Renal pelvis (tissue), 12 donors: ENCODE measurements at places on chromosomes 11 and 22. TPM values are rescaled to one million over a fixed set of nuclear protein-coding genes. Genes with fewer than 3 reads are reported as not detected.

NUP160 gene
- polyA plus RNA-seq = 70.0 TPM

DNA sequence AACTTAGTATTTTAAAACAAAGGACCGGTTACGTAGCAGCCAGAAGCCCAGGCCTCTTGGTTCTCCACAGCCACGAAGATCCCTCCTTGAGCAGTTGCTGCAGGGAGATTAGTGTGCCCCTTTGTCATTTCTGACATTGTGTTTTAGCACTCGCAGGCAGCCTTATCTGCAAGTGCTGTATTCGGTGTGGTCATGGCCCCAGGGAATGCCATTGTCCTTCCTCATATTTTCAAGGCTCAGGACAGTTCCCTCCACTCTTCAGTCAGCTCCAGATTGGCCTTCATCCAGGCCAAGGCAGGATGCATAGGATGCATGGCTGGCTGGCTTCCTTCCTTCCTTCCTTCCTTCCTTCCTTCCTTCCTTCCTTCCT is 88.5 kb downstream of the ZBTB16 start:
- no peak for DNase-seq

DNA sequence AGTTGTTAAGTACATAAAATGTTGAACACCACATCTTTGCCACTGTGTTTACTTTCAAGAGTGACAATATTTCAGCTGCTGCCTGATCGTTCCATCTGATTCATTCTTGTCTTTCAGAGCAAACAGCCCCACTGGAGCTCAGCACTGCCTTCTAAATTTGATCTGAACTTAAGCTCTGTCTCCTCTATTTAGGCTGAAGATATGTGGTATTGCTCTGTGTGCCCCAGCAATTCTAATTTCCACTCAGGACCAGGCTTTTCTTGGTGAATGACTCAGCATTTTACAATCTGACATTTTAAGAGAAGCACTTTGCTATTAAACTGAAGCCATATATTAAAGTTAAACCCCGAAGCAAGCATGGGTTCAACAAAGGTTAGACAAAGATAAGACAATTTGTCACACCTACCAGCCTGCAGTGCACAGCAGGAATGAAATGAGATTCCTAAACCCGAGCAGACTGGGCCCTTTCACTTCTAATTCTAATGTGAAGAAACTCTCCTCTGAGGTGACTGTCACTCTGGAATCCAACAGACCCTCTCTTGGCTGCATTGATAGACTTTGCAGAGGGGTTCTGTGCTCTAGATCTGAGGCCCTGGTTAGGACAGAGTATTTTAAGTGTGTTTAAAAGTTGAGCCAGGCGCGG is 41.7 kb upstream of the PLET1 start:
- DNase-seq = no peak

OR52A5 gene
- not detected for polyA plus RNA-seq

- no peak for DNase-seq
These were observed 8.1 kb downstream of the ARHGAP8 start for GRCh38 chr22:44760476-44760875.

DNA sequence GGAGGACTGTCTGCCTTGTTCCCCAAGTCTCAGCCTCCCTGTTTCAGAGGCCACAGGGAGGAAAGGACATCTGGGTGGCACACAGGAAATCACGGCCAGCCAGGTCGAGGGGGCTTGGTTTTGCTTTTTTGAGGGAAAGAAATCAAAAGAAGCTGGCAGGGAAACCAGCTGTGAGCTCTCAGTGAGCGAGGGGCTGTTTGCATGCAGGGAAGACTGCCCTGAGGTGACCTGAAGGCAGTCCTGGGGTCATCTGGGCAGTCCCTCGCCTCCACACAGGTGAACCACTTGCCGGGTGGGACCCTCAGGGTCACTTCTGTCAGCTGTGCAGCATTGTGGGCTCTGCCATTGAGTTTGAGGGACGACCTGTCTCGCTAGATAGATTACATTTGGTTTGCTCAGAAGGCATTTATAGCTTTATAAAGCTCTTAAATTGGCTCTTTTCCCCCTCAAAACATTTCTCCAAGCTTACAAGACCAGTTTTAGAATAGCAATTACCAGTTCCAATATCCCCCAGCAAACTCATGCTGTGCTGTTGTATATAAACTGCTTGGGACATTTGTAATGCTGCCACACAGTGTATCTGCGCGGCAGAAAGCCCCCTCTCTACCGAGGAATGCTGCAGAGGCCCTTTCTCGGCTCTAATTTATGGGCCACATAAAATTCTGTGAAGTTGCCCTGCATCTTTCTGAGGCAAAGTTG is 28.3 kb downstream of the PKNOX2 start:
- no peak for DNase-seq

DNA sequence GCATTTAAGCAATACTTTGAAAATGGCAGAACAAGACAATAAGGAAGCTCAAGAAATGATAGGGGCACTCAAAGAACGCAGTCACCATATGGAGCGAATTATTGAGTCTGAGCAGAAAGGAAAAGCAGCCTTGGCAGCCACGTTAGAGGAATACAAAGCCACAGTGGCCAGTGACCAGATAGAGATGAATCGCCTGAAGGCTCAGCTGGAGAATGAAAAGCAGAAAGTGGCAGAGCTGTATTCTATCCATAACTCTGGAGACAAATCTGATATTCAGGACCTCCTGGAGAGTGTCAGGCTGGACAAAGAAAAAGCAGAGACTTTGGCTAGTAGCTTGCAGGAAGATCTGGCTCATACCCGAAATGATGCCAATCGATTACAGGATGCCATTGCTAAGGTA is 51.9 kb downstream of the SPECC1L start:
- DNase-seq = no peak

- no peak for DNase-seq
These were observed 35.4 kb upstream of the CD44 start for GRCh38 chr11:35103366-35104208.

AGBL2 gene
- polyA plus RNA-seq = 13.1 TPM

LSP1 gene
- polyA plus RNA-seq = 7.2 TPM

CADM1 gene
- 132 TPM for polyA plus RNA-seq

GRCh38 chr11:86066033-86066432 is 2.9 kb downstream of the PICALM start:
- no peak for DNase-seq

XKR3 gene
- not detected for polyA plus RNA-seq

GRCh38 chr11:2928605-2929530 is at the start of gene PHLDA2:
Gene PHLDA2, minus strand, starts transcription at chr11:2929420. Its CDS starts 56 bp downstream, at chr11:2929364.
- DNase-seq = no peak

GRCh38 chr11:110513846-110514437 is 84.2 kb downstream of the FDX1 start:
- no peak for DNase-seq

OR52I2 gene
- not detected for polyA plus RNA-seq

DNA sequence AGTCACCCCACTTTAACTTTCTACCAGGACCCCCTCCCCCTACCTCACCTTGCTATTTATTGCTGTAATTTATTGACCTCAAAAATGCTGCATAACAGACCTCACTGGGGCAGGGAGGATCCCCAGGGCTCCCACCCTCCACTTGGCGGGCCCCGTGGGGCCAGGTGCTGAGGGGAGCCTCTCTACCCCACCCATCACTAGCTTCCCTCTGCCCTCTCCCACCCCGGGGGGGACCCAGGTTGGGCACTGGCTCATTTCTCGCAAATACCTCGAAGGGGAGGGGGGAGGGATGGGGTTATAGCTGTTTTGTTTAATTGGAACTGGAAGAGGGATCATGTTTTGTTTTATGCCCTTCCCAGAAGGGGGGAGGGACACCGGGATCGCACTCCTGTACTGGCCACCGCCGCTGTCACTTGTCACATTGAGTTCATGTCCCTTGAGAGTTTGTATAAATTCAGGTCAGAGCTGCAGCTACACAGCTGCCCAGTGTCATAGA is 16.3 kb upstream of the TMEM191C start:
- DNase-seq = no peak

CENPM gene
- polyA plus RNA-seq = 13.8 TPM

VSTM5 gene
- 1.4 TPM for polyA plus RNA-seq

GNAZ gene
- polyA plus RNA-seq = 6.9 TPM
